Kidney epithelial cell (primary cell): ENCODE measurements at places on chromosomes 5 and 9. TPM values are rescaled to one million over a fixed set of nuclear protein-coding genes. Genes with fewer than 3 reads are reported as not detected.

Gene CCDC192
- total RNA-seq, result not detected in 2 replicates

Gene NINJ1
- total RNA-seq, result 66.4 and 76.4 TPM in 2 replicates

Gene GKAP1
- total RNA-seq, result 2.7 TPM in 2 replicates

Gene PPP3R2
- not detected in 2 replicates for total RNA-seq

Gene SLC9A3
- total RNA-seq, result 3.0 and 3.6 TPM in 2 replicates

Gene PDGFRB
- 17.1 and 18.3 TPM in 2 replicates for total RNA-seq

Gene SPAAR
- not detected in 2 replicates for total RNA-seq

Gene CDH9
- total RNA-seq, result not detected in 2 replicates

Gene PCDHGA8
- 0.96 and 1.0 TPM in 2 replicates for total RNA-seq

Gene BAAT
- total RNA-seq, result not detected in 2 replicates

Gene PRDM12
- total RNA-seq, result 0.07 and 0.13 TPM in 2 replicates

Gene PCDHB3
- 1.9 and 2.7 TPM in 2 replicates for total RNA-seq

Gene DMRTA1
- total RNA-seq, result 0.92 and 1.1 TPM in 2 replicates

Gene EGFLAM
- 2.0 and 3.5 TPM in 2 replicates for total RNA-seq

Gene IFNB1
- total RNA-seq, result not detected in 2 replicates

Gene LPAR1
- total RNA-seq, result 4.6 and 6.4 TPM in 2 replicates

Gene PCDHB7
- 0.96 and 1.5 TPM in 2 replicates for total RNA-seq

Gene FCN2
- not detected in 2 replicates for total RNA-seq

Gene SLC27A6
- total RNA-seq, result 1.2 and 1.6 TPM in 2 replicates

Gene SAXO1
- under 0.01 TPM in 1 of 2 replicates, not detected in the other for total RNA-seq

Gene PCDHB5
- total RNA-seq, result 3.1 and 6.7 TPM in 2 replicates

Gene ADGRD2
- not detected in 2 replicates for total RNA-seq

Gene PAX5
- not detected in 2 replicates for total RNA-seq

Gene NXNL2
- 0.55 and 4.3 TPM in 2 replicates for total RNA-seq

Gene GCNT1
- 2.7 and 2.8 TPM in 2 replicates for total RNA-seq

Gene RABGAP1
- total RNA-seq, result 19.1 and 27.4 TPM in 2 replicates

Gene SLC1A3
- 0.25 and 4.3 TPM in 2 replicates for total RNA-seq

Gene FOXD4L3
- total RNA-seq, result not detected in 2 replicates

Gene HK3
- 0.04 TPM in 1 of 2 replicates, not detected in the other for total RNA-seq

Gene SLCO6A1
- total RNA-seq, result not detected in 2 replicates

Gene ANAPC2
- total RNA-seq, result 18.8 and 26.1 TPM in 2 replicates

Gene FGD3
- 0.41 and 0.46 TPM in 2 replicates for total RNA-seq

Gene PLK2
- total RNA-seq, result 245 and 343 TPM in 2 replicates

Gene LAMC3
- 7.5 and 9.7 TPM in 2 replicates for total RNA-seq

Gene PPIP5K2
- total RNA-seq, result 30.6 and 49.9 TPM in 2 replicates

Gene RANBP3L
- total RNA-seq, result 0.07 TPM in 1 of 2 replicates, not detected in the other

Gene PRDM9
- total RNA-seq, result 0.07 TPM in 1 of 2 replicates, not detected in the other

Gene OTULINL
- 1.0 and 1.8 TPM in 2 replicates for total RNA-seq

Gene GCNT4
- total RNA-seq, result 3.2 and 3.8 TPM in 2 replicates
